ENCODE measurements at places on chromosomes 2 and 18. TPM values are rescaled to one million over a fixed set of nuclear protein-coding genes. Genes with fewer than 3 reads are reported as not detected.

DNA sequence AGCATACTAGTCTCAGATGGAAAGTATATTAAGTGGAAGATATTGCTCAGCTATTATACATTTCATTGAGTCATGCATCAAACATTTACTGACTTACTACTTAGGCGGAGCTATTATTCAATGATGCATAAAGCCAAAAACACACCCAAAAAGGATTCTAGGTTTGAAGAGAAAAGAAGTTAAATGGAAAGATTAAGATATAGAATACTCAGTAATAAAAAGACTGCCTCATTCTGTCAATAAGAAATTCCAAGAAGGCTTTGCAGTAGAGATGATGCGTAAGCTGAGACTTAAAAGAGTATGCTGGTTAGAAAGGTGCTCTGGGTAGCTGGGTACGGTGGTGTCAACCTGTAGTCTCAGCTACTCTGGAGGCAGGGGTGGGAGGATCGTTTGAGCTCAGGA is 27.6 kb downstream of the STK17B start:
- DNase-seq: no peak

DNA sequence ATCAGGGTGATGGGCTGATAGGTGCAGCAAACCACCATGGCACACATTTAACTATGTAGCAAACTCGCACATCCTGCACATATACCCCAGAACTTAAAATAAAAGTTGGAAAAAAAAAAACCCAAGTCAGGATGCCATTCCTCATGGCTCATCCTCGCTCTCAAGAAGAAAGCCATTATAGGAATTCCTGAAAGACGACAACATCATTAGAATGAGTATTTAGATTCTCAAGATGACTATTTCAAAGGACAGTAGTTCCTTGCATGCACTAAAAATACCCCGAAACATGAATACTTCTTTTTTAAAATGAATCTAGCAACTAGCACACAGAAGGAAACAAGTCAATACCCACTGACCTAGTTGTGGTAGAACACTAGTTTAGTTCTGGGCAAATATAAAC is 285.8 kb upstream of the REV1 start:
- DNase-seq: no peak

DNA sequence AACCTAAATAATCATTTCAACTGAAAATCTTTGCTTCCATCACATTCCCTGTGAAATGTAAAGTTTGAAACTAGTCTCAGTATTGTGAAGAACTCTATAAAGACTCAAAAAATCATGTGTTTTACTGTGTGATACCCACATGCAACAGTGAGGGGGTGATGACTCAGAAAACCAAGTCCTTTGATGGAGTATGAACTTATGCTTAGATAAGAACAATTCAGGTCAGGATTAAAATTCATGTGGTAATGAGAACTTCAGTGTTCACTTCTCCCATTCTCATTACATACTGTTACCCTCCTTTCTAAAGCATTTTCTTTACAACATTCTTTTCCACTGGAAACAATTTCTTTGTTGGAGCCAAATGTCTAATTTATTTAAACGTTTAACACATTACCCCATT is 360.2 kb downstream of the FSIP2 start:
- DNase-seq: no peak

DNA sequence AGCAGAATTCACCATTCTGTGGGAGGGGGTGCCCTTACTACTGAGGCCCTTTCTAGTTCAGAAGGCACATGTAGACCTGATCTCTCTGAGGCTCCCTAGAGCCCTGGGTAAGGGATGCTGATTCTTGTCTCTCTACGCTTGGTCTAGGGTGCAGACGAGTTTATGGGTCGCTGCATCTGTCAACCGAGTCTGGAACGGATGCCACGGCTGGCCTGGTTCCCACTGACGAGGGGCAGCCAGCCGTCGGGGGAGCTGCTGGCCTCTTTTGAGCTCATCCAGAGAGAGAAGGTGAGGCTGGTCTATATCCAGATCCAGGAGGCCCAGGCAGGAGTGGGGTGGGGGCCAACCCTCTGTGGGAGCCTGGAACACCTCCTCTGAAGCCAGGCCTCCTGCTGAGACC is 147.2 kb downstream of the DYSF start:
- no peak for DNase-seq

DNA sequence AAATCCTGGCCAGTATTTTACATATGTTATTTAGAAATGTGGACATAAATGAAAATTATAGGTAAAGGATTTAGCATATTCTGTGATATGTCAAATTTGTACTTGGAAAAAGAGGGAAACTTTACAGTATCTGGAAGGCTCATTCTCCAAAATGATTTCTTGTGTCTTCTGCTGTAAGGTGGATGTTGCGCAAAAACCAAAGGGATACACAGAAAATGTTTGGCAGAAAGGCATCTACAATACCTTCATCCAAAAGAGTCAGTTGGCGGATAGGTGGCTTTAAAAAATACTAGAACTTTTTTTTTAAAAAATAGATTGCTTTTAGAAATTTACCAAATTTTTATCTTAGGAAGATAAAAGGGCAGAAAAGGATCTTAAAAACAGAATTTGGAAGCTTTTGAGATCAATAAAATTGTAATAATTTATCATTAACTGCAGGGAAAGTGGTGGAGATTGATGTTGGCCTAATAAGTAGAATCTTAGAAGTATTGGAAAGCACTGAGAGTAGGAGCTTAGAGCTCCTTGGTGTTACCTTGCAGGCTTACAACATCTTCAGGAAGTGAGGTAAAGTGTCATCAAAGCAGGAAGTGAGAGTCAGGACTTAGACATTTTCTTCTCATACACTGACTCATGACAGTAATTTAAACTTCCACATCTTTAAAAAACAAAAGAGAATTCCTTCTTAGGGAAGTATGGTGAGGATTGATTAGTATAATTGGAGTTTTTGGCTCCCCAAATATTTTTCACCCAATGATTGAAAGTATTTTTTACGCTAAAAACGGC is 2.1 kb downstream of the NABP1 start:
- no peak for DNase-seq

DNA sequence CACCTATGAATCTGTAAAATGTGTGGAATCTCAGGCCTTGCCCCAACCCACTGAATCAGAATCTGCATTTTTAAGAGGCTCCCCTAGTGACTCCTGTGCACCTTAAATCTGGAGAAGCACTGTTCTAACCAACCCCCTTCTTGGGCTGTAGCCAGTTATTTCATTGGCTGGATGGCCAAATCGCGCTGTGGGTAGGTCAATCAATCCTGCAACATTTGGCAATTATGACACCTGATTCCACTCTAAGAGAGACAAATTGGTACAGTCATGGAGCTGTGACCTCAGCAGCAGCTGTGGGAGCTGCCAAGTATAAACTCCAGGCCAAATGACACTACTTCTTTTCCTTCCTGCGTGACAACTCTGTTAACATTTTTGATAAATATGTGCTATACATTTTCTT is 208.7 kb downstream of the CLIP4 start:
- no peak for DNase-seq

GRCh38 chr18:37297106-37297505 is 268.5 kb downstream of the CELF4 start:
- no peak for DNase-seq

Gene DCC
- total RNA-seq: not detected

Gene NAT8
- not detected for total RNA-seq

Gene DCAF17
- total RNA-seq: 17.6 TPM

Gene ASPRV1
- 1.5 TPM for total RNA-seq

Gene GREB1
- total RNA-seq: 1.2 TPM

Gene C1GALT1C1L
- 0.21 TPM for total RNA-seq

Gene AQP12B
- not detected for total RNA-seq

Gene SERPINB3
- not detected for total RNA-seq

Gene ERMN
- 2.7 TPM for total RNA-seq
